Kidney (tissue), 22 donors: ENCODE measurements at places on chromosomes 12 and 14. TPM values are rescaled to one million over a fixed set of nuclear protein-coding genes. Genes with fewer than 3 reads are reported as not detected.

GSKIP gene
- 13.1 TPM for polyA plus RNA-seq

CLEC4C gene
- not detected for polyA plus RNA-seq

MSI1 gene
- polyA plus RNA-seq = 0.80 TPM

DNA sequence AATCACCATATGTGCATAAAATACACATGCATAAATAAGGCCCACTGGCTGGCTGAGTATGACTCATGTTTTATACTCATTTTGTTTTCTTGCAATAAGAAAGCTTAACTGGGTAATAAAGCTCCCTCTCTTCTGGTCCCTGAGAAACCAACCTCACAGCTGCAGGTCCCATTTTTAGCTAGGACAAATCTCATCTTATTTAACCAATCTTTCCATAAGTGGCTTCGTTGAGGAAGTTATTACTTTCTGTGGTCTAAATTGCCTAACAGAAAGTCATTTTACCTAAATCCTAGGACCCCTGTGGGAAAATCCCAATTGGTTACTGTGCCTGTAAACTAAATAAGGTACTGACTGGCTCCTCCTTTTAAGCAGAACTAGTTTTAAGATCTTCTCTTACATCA is 232.8 kb upstream of the FBXO33 start:
- no peak for DNase-seq

- no peak for DNase-seq
Measured at GRCh38 chr14:99937475-99938244, 127.6 kb upstream of the EVL start.

DNA sequence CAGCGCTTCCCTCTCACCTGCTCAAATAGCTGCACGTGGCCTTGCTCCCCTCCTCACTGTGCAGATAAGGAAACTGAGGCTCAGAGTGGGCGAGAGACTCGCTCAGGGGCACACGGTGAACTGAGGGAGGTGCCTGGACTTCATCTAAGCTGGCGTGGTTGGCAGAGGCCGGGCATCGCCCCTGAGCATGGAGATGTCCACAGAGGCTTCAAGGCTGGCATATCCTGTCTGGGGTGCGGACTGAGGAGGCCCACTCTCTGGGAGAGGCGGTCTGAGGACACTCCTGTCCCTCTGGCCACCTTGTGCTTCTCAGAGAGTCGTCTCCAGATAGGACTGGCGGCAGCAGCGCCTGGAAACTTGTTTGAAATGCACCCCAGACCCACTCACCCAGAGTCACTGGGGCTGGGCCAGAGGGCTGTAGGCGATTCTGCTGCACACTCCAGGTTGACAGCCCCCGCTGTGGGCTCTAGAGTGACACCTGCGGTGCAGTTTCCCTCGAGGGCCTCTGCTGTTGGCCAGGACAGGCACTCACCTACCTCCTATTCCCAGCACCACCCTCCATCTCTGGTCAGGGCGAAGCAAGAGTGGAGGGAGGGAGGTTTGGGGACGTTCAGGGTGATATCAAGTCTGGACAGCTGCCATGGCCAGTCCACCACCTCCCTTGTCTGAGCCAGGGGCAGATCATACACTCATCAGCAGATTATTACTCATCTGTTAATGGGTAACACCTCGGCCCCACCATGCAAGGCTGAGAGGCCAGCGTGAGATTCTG is 11.2 kb upstream of the LBHD2 start:
- DNase-seq = no peak
